Fibroblast of the conjunctiva (primary cell): ENCODE measurements at places on chromosomes 16 and 17.
A peak's percentile ranks its signal among the peaks of the same experiment; 100 is the strongest.

- no peak for DNase-seq
Observed at GRCh38 chr17:46976626-46977270, 2.3 kb downstream of the RPRML start.

- DNase-seq: no peak
Observed at GRCh38 chr17:6506679-6507231, 49.6 kb downstream of the PITPNM3 start.

- no peak for DNase-seq
Observed at GRCh38 chr16:1299012-1299867, 10.2 kb upstream of the UBE2I start.

- DNase-seq: no peak
Observed at GRCh38 chr16:54932021-54932660, 1.5 kb downstream of the IRX5 start.

DNA sequence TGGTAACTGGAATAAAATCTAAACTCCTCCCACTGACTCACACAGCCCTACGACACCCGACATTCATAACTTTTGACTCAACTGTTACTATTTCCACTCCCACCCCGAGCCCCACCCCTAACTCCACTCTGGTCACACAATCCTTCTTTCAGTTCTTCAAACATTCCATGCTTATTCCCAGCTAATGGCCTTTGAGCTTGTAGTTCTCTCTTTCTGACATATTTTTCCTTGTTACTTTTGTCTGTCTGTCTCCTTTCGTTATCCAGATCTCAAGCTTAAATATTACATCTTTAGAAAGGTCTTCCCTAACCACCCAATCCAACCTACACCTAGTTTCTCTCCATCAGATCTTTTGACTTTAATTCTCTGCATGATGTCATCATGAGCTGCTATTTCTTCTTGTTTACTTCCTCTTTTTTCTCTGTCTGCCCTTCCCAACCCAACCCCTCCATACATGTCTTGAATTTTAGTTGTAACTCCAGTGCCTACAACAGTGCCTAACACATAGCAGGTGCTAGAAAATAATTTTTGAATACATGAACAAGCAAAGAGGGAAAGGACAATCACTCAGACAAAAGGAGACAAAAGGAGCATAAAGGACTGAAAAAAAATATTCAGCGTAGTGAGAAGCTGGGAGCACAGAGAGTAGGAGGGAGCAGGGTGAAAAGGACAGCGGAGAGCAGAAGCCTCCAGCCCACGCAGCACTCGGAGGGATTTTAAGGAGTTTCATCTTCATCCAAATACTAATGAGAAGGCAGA is 65.2 kb upstream of the SMIM36 start:
- DNase-seq: peak; percentile 73

DNA sequence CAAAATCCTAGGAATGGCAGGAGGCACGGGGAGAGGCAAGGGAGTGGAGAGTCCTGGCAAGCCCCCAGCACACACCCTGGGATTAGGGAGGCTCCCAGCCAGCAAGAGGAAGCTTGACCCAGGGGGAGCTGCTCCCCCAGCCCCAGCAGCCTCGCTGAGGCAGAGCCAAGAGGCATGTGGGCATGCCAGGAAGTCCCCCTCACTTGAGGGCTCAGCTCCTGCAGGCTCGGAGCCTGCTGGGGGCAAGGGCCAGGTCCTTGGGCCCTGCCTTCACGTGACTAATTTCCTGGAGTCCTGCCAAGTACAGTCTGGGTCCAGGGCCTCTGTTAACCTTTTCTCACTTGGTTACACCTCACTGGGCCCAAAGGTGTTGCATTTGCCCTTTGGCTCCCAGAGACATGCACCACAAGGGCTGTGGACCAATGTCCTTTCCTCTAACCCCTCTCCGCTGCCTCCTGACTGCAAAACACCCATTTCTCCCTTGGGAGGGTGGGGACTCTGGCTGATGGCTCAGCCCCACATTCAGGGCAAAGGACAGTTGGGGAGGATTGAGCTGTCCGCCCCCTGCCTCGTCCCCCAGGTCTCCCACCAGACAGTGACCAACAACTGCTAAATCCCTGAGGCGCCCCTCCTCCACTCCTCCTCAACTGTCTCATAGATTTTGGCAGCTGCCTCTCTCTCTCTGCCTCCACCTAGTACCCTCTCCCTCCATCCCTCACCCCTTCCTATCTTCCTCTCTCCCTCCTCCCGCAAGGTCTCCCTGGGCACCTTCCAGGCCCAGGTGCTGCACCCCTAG is 4.4 kb upstream of the SLC47A2 start:
- no peak for DNase-seq

DNA sequence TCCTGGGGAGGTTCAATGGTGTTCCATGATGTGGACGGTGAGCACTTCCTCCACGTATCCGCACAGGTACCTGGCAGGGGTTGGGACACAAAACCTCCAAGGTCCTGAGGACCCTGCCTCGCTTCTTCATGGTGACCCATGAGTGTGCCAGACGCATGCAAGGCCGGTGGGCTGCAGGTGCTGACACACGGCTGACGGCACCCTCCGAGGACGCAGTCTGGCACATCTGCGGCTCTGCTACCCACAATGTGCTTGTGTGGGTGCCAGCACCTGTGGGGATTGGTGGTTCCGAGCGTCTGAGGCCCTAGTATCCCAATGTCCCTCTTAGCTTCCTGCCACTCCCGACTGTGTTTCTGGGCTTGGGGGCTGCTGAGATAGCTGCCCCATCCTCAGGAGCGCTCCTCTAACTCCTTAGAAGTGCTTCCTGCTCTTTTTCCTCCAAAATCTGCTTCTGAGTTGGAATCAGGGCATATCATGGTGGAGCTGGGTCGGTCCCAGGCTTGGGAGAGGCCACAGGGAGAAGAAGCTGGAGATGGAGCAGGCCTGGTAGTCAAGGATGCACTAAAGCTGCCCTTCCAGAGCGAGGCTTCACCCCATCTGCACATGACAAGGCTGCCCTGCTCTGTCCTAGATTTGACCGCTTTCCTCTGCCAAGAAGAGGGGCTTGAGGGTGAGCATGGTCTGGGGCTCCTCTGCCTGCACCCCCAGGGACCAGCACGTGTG is 1.6 kb downstream of the CYGB start:
- DNase-seq: no peak

GRCh38 chr17:72512649-72513556 is 392.1 kb downstream of the SOX9 start:
- DNase-seq: no peak

DNA sequence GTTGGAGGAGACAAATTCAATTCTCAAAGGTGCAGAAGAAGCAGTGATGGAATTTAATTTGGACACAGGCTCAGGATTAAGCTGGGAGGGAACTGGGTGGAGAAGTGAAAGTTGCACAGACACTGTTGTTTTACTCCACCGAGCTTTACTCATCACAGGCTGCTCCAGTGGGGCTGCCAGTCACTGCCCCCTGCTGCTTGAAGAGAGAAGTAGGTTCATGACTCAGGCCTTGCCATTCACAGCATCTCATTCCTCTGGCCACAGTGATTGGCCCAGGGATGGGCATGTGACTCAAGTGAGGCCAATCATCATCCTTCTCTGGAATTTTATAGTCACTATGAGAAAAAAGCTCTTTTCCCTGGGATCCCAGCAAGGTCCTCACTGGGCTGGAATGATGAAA is 11.8 kb downstream of the GNAO1 start:
- DNase-seq: no peak

- DNase-seq: no peak
Observed at GRCh38 chr16:87367529-87367928, 16.0 kb downstream of the FBXO31 start.
